ENCODE measurements at places on chromosomes 7 and 10.

DNA sequence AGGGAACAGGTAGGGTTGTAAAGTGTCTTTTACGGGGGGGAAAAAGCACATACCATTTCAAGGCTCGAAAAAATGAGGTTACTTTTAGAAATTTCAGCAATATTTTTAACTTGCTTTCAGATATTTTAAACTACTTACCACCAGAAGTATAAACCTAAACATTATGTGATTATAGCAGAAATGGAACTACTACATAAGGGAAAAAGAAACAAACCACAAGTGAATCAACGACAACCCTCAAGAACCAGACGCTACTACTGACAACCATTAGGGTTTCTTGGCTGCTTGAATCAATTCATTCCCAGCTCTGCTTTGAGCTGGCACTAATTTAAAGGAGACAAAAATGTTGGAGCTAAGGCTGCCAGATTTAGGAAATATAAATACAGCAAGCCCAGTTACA lies 80.1 kb downstream of the ZFAND4 start:
- DNase-seq: no peak

DNA sequence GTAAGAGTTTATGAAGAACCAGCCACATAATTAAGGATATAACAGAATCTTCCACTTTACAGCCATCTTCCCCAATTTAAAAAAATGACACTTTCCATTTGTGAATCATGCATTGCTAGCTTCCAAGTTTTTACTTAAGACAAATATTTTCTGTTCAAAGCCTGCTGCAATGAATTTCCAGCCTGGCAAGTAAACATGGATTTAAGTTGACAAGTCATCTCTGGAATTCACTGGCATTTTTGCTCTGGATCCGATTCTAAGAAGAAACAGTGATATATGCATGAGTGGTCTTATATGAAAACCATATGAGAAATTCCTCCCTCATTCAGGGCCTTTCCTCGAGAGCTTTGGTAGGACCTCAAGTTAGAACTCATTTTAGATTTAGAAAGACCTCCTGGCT lies 116.1 kb upstream of the CDCA7L start:
- DNase-seq: no peak

DNA sequence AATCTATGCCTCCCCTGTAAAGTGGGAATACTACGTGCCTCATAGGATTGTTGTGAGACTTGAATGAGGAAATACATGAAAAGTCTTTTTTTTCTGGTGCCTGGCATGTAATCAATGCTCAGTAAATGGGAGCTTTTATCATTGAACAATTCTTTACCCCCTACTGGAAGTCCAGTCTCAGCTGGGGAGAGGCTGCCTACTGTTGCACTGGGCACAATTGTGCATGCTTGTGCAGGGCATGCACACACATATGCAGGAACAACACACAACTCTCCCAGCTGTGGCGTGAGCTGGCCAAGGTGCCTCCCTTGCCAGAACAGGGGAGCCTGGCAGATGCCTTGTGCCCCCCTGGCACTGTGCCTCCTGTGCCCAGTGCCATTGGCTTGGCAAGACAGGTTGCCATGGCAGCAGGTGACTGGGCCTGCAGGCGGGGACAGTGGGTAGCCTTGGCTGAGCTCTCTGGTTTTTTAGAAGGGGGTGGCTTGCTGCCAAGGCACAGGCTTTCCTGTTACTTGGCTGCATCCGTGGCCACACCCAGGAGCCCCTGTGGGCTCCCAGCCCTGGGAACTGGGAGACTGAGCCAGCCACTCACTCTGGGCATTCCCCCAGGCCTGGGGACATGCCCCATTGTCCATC lies 16.1 kb upstream of the PALD1 start:
- DNase-seq: peak; percentile 86

- DNase-seq: no peak
Measured at GRCh38 chr10:115483294-115483693, 390.1 kb downstream of the ATRNL1 start.

GRCh38 chr7:134826105-134826504 lies 46.7 kb downstream of the CALD1 start:
- DNase-seq: no peak

GRCh38 chr10:62075414-62075813 lies 173.9 kb downstream of the ARID5B start:
- no peak for DNase-seq

GRCh38 chr7:19508821-19509220 lies 200.0 kb downstream of the POLR1F start:
- no peak for DNase-seq

- DNase-seq: no peak
Measured at GRCh38 chr10:51214207-51215196, 140.2 kb downstream of the PRKG1 start.

- no peak for DNase-seq
Measured at GRCh38 chr10:49325916-49326783, 27.2 kb downstream of the C10orf71 start.

DNA sequence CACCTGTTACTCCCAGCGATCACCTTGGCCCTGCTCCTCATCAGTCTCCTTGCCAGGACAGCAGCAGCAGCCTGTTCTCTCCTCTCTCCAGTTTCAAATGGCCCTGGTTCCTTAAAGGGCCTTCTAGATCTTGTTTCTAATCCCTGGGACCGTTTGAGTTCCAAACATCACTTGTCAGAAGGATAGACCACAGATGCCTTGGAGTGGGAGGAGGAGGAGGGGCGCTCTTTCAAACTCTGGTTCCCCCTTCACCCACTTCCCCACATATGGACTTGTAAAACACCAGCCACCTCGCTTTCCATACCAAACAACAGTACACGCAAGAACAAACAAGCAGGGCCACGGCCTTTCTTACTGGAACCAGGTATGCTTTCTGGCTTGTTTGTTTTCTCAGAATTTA lies 104.8 kb downstream of the PLXNA4 start:
- no peak for DNase-seq

- DNase-seq: peak; percentile 49
Measured at GRCh38 chr7:630539-630938, 96.0 kb upstream of the DNAAF5 start.

DNA sequence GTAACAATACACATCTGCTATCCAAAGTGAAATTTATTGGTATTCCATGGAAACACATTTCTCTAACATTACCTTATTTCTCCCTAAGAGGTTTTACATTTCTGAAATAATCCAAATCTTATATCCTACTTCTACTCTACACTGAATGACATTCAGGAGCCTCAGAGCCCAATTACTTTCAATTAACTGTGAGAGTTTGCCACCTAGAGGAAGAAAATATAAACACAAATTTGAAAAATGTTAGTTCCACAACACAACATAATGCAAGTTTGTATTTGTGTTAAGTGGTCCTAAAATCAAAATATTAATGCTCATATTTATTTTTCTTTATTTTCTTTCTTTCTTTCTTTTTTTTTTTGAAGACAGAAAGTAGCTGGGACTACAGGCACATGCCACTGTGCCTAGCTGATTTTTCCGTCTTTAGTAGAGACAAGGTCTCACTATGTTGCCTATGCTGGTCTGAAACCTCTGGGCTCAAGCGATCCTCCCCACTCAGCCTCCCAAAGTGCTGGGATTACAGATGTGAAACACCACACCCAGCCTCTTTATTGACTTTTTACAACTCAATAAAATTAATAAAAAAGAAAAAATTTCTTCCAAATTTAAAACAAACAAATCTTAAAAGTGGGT lies 46.0 kb downstream of the ATAD1 start:
- DNase-seq: no peak

- no peak for DNase-seq
Measured at GRCh38 chr7:51014811-51015210, 232.1 kb upstream of the GRB10 start.

DNA sequence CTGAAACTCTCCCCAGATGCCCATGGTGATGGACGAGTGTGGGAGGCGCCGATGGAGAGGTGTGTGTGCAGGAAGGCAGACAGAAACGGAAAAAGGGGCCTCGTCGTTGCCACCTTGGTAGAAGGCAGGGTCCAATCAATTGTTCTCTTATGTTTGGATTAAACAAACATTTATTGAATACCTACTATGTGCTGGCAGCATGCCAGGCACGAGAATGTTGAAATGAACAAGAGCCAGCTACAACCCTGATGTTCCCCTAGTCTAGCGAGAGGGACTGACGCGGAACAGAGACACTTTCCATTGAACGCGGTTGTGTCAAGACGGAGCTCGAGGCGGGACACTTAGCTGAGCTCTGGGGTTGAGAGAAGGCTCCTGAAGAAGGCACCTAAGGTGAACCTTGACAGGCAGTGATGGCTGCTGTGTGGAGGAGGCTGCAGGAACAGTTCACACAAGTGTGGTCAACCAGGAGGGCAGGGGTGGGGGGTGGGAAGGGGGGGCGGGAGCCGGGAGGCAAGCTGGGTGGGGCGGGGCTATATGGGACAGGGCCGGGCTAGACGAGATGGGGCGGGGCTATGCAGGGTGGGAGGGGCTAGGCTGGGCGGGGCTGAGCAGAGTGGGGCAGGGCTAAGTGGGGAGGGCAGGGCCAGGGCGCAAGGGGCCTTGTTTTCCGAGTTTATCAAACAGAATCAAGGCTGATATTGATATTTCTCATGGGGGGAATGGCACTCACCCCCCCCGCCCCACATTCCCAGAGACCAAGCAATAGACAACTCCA lies 181.0 kb downstream of the GATA3 start:
- no peak for DNase-seq

- no peak for DNase-seq
Measured at GRCh38 chr7:92841192-92841591, 4.8 kb upstream of the CDK6 start.

GRCh38 chr7:132504852-132505251 lies 71.4 kb downstream of the PLXNA4 start:
- peak; percentile 27 for DNase-seq

- DNase-seq: peak; percentile 88
Measured at GRCh38 chr10:86970162-86970981, 2.1 kb downstream of the ADIRF start.

GRCh38 chr10:96271016-96271815 lies at the start of gene BLNK:
TSS of gene BLNK (minus strand) at chr10:96271569. CDS start at chr10:96271398, 171 bp downstream.
- DNase-seq: peak; percentile 82

GRCh38 chr10:58567652-58568051 lies 55.0 kb downstream of the BICC1 start:
- DNase-seq: no peak

DNA sequence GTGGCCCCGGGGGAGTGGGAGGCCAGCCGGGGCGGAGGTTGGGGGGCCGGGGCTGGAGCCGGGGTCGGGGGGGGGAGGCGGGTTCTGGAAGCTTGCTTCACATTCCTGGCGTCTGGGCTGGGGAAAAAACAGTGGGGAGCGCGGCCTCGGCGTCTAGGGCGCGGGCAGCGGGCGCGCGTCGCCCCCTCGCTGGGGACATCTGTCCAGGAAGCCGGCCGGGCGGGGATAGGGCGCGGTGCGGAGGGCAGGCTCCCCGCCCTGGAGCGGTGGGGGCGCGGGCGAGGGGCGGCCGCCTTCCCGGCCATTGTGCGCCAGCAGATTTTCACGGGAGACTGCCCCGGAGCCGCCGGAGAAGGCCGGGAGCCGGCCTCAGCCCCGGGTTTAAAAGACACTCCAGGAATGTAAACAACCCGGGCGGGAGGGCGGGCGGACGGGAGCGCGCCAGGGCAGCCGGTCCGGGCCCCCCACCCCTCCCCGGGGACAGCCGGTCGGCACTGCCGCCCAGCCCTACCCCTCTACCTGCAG lies 1.4 kb downstream of the ZMIZ1 start:
- peak; percentile 90 for DNase-seq

- DNase-seq: peak; percentile 79
Measured at GRCh38 chr7:41942468-41943093, 239.7 kb upstream of the INHBA start.

GRCh38 chr10:2460812-2461211 lies 606.5 kb upstream of the PFKP start:
- DNase-seq: no peak

Measured in spleen (tissue), 13 donors.